ENCODE measurements at places on chromosomes 16 and 17.

- DNase-seq = no peak
These were observed 98.6 kb downstream of the BANP start for GRCh38 chr16:88049561-88050545.

DNA sequence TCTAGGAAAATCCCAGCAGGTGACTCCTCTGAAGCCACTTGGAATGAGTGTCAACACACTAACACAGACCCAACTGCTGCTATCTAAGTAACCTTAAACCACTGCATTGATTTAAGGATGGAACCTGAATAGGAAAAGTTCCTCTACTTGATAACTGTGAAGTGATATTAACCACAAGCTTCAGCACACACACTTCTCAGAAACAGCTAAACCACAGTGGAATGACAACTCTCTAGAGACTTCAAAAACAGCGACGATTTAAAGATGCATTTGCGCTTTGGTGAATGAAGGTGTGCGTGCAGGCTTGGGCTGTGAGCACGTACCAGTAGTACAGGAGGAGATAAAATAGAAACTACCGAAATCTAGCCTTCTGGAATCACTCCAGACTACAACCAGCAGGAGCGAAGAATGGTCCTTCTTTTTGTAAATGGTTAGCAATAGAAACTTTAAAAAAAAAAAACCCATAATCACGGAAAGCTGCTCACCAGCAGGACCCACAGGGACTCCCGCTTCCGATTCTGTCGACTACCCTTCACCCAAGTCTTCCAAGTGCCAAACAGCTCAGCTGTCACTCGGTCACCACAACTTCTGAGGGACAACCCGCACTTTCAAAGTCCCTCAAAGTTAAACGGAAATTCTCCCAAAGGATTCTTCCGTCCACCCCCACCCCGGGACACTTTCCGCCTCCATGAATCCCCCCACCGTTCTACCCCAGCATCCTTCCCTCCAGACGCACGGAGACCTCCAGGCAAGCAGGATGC lies 137.7 kb upstream of the CORO6 start:
- DNase-seq = peak; percentile 43

GRCh38 chr17:36598951-36599401 lies 2.4 kb upstream of the MRM1 start:
- no peak for DNase-seq

GRCh38 chr16:85445779-85446222 lies 167.3 kb upstream of the GSE1 start:
- DNase-seq = no peak

DNA sequence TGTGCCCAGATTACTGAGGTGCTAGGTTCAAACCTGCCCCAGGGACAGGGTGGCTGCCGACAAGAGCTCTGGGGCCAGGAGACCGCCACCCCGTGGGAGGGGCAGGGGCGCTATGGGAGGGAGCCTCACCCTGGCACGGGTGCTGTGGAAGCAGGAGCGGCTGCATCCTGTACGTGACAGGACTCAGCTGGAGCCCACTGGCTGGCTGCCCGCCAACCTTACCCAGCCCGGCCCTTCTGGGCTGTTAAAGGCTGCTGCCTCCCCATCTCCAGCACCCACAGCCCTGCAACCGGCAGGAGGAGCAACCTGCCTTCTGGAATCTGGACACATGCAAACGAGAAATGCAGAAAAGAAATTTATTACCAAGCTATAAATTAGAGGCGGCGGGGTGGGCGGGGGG lies 11.2 kb downstream of the PAM16 start:
- no peak for DNase-seq

- no peak for DNase-seq
These were observed 12.4 kb downstream of the CDYL2 start for GRCh38 chr16:80792031-80792430.

DNA sequence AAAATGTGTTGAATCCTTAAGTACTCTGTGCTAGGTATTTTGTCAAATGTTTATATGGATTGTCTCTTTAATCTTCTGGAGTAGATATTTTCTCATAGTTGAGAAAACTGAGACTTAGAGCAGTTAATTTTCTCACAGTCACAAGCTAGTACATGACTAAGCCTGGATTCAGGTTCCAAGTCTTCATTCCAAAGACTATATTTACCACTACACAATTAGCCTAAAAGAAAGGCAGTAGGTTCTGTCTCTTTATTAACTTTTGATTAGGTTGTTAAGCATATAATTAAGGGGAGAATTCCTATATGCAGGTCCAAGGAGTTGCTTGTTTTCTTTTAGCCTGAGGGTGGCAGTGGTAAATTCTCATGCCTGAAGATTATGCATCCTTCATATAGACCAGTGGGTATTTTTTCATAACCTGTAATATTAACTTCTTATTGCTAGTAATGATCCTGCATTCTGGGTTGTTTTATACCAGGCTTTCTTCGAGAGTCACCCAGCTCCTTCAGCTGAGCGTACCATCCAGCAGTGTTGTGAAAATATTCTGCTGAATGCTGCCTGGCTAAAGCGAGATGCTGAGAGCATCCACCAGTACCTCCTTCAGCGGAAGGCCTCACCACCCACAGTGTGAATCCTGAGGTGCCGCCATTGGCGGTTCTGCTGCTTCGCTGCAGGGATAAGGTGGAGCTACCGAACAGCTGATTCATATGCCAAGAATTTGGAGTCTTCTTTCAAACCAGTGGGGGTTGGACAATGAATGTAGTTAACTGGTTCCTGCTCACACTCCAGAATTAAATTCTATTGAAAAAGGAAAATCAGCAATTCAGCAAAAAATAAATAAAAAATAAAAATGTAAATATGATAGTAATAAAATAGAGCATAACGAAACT lies 28.2 kb upstream of the KPNB1 start:
- no peak for DNase-seq
